ENCODE measurements at places on chromosomes 1 and 21.

DNA sequence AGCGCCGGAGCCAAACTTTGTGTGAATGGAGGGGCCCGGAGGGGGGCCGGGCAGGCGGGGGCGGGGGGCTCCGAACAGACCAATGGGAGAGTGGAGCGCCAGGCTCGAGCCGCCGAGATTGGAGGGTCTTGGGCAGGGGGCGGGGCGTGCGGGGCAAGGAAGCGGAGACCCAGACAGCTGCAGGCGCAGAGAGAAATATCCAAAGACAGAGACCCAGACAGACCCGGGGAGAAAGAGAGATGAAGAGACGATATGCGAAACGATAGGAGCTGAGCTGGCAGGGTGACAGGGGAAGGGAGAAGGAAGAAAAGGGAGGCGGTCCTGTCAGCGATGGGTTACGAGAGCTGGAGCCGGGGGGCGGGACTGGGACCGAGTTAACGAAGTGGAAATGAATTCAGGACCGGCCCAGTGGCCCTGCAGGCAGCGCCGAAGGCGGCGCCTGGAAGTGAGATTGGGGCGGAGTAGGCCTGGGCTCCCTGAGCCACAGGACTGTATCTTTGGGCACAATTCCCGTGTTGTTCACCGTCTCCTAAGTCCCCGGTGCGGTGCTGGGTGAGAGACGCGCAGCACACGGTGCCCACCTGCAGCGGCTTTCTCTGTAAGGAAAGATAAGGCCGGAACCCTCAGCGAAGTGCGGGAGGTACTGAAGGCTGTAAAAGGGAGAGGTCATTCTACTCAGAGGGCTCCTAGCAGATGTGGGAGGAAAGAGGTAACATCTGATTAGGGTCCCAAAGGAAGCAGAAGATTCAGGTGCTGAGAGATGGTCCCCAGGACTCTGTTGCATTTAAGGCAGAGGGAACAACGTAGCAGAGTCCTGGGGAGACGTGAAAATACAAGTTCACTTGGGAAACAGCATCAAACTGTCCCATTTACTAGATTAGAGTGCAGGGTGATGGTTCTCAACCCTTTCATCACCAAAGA lies 543 bp upstream of the KCNJ10 start:
- peak; percentile 59 for DNase-seq

GRCh38 chr1:156160743-156161171 lies 7.4 kb downstream of the SEMA4A start:
- DNase-seq, result peak; percentile 71

- DNase-seq, result no peak
Observed at GRCh38 chr1:98398649-98399048, 262.9 kb upstream of the SNX7 start.

GRCh38 chr21:41966041-41966833 lies 12.4 kb upstream of the C2CD2 start:
- no peak for DNase-seq

- no peak for DNase-seq
Observed at GRCh38 chr1:27338751-27339150, 3.1 kb upstream of the SYTL1 start.

- no peak for DNase-seq
Observed at GRCh38 chr1:223837206-223837605, 8.5 kb downstream of the TP53BP2 start.

DNA sequence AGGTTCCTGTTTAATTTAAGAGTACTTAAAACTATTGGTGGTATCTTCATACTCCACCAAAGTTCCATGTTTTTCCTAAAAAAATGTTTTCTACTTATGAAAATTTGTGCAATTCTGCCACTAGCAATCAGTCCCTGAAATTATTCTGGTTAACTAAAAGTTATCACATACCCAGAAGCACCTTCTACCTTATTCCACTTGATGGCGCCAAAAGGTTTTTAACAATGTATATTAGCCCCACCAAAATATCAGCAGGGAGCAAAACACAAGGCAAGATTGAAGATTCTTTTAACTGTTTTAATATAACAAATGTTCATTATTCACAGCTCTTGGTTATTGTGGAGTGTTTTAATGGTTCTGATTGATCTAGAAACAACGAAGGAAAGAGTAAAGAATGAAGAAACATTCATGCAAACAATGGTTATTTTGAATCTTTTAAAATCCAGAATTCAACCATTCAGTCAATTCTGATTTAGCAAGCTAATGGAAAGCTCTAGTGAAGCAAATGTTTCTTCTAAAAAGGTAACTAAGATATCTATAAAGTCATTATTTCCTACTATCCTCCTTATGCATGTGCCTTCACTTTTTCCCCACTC lies 67.2 kb downstream of the TTLL7 start:
- no peak for DNase-seq

DNA sequence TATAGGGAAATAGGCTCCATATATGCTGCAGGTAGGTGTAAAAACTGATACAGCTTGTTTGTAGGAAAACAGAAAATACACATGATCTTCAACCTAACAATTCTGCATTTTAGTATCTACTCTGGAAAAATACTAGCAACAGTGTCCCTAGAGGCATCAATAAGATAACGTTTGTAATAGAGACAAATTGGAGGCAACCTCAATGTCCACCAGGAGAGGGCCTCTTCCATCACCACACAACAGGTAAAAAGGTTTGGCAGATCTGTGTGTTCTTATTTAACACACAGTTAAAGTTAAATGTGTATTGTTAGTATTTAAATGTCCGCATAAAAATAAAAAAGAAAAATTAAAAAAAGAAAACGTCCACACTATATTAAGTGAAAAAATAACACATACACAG lies 5.4 kb downstream of the EIF2D start:
- DNase-seq, result no peak
